ENCODE measurements at places on chromosomes 5 and 9. TPM values are rescaled to one million over a fixed set of nuclear protein-coding genes. Genes with fewer than 3 reads are reported as not detected.

GRCh38 chr9:38424918-38425317 lies 664 bp upstream of the IGFBPL1 start:
- peaks cover 36% of the 10 kb centered on the region for H3K27me3 ChIP-seq
- no peak overlapping the region for H3K4me3 ChIP-seq
- no peak for DNase-seq
- no peak overlapping the region for H3K27ac ChIP-seq

DNA sequence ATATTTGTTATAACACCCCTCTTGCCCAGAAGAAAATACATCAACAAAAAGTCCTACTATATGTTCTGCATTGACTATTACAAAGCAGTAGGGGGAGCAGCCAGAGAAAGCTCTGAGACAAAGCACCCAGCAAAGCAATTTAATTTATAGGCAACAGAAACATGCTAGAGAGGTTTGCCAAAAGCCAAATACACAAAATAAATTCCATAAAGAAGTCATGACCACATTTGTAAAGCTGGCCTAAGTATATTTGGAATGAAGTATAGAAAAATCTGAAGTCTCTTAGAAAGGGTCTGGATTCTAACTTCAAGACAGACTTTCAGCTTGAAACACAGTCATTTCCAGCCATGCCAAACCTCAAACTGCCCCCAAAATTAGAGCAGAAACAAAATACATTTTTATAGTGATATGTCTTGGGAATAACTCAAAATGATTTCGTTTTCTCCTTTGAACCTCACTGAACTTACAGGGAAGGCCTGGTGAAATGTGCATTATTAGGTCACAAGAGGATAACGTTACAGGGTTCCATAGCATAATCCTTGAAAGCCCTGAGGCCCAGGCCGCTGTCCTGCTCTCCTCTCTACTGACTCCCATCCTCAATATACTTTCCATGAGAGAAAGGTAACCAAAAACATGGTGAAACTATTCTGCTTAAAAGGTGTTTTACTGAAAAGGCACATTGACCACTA lies 451.8 kb downstream of the RAB3C start:
- no peaks in the 10 kb centered on the region for H3K36me3 ChIP-seq
- H3K27ac ChIP-seq, result no peak overlapping the region
- H3K4me1 ChIP-seq, result peaks cover 34% of the 10 kb centered on the region
- no peaks in the 10 kb centered on the region for H3K27me3 ChIP-seq

DNA sequence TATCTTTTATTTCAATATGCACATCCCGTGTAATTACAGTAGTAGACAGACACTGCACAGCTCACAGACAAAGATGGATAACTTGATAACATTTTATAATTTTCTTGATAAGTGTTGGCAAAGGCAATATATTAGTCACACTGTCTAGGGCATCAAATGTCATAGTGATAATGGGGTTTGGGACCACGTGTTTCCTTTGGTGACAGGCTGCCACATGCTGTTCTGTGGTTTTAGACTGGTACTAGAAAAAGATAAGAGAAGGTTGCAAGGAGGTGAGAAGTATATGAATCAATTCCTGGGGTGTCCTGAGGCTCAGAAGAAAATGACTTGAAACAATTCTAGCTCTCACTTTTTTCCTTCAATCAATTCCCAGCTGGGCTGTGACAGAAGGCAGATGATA lies 258.8 kb upstream of the CHD1 start:
- H3K4me1 ChIP-seq, result no peaks in the 10 kb centered on the region
- no peaks in the 10 kb centered on the region for H3K36me3 ChIP-seq
- peaks cover 2% of the 10 kb centered on the region for H3K27me3 ChIP-seq
- no peak for DNase-seq
- no peak overlapping the region for H3K4me3 ChIP-seq
- H3K27ac ChIP-seq, result no peak overlapping the region

DNA sequence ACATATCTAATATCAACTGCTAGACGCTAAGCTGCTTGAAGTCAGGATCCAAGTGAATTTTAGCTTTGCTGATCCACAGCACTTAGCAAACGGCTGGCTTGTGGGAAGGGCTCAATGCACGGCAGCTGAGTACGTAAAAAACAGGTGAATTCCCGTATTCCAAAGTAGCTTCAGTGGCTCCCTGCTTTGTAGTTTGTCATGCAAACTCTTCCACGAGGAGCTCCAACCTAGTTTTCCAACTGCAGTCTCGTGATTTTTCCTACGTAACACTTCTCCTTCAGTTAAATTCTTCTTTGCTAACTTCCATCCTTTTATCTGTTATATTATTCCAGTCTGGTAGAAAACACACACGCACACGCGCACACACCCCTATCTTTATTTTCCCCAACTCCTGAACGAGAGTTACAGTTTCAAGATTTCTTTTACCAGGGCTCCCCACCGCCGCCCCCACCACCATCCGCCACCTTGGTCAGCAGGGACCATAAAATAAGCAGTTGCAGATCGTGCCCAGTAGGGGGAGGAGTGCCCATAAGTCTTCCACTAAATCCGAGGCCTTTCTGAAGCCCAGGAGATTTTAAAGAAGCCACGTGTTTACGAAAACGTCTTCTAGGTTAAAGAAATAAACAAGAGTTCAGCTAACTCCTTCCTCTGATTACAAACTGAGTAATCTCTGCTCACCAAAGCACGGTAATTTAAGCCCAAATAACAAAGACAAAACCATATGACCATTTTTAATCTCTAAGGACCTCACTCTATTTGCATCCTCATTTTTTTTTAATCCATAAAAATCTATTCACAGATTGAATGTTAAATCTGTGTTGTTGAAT lies 34.8 kb upstream of the TRIO start:
- H3K27me3 ChIP-seq, result no peaks in the 10 kb centered on the region
- peak; percentile 53 for DNase-seq
- H3K4me1 ChIP-seq, result peaks cover 15% of the 10 kb centered on the region

The PCDHGB4 gene
- polyA plus RNA-seq, result not detected

The FOXD4L4 gene
- not detected for polyA plus RNA-seq
